ENCODE measurements at places on chromosomes 12 and 14. TPM values are rescaled to one million over a fixed set of nuclear protein-coding genes. Genes with fewer than 3 reads are reported as not detected.

GRCh38 chr12:50019524-50019923 is 5.8 kb downstream of the RACGAP1 start:
- no peak for DNase-seq
- no peak overlapping the region for H3K27ac ChIP-seq
- H3K4me3 ChIP-seq = no peak overlapping the region
- H3K36me3 ChIP-seq = peaks cover 46% of the 10 kb centered on the region
- no peaks in the 10 kb centered on the region for H3K27me3 ChIP-seq
- peaks cover 15% of the 10 kb centered on the region for H3K4me1 ChIP-seq

The KRT2 gene
- total RNA-seq = not detected

GRCh38 chr12:81502912-81503695 is 256.0 kb downstream of the PPFIA2 start:
- no peaks in the 10 kb centered on the region for H3K4me1 ChIP-seq
- H3K36me3 ChIP-seq = no peaks in the 10 kb centered on the region
- peak; percentile 31 for DNase-seq
- no peak overlapping the region for H3K4me3 ChIP-seq

The BCL11B gene
- total RNA-seq = 1.7 TPM

GRCh38 chr14:65792208-65792905 is 379.8 kb downstream of the FUT8 start:
- no peaks in the 10 kb centered on the region for H3K4me1 ChIP-seq
- no peak for DNase-seq
- no peak overlapping the region for H3K4me3 ChIP-seq
- H3K27me3 ChIP-seq = no peaks in the 10 kb centered on the region
- no peak overlapping the region for H3K27ac ChIP-seq
- H3K36me3 ChIP-seq = no peaks in the 10 kb centered on the region

DNA sequence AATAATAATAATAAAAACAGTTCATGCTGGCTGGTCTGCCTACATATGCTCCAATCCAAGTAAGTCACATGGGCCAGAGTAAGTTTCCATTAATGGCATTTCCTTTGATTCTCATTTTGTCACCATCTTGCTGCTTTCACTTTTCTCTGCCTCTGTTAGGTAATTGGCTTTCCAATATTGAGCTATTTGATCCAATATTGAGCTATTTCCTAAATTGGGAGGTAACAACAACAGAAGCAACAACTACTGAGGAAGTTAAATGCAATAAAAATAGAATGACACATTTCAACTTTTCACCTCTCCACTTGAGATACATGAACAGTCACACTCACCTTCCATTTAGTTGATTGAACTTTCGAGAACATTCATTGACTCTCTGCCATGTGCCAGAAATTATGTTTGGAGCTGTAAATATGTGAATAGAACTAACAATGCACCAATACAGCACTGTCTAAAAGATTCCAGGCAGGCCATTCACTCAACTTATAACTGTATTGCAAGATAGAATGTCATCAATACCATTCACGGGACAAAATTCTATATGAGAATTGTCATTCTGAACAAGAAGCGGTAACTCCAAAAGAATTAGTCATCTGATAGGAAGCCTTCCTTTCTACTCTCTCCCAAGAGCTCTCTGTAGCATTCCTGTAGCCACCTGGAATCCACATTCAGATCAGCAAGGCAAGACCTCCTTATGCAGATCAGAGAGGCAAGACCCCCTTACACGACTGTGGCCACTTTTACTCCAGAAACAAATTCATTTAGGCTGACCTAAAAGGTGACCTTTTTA is 136.4 kb downstream of the PHLDA1 start:
- H3K4me1 ChIP-seq = peaks cover 1% of the 10 kb centered on the region
- no peaks in the 10 kb centered on the region for H3K27me3 ChIP-seq
- no peak for DNase-seq

The PA2G4 gene
- total RNA-seq = 348 TPM
